Thoracic aorta (tissue), 2 donors: ENCODE measurements at places on chromosomes 4 and X.

- H3K4me1 ChIP-seq, result no peaks in the 10 kb centered on the region
- no peak for DNase-seq
- no peaks in the 10 kb centered on the region for H3K36me3 ChIP-seq
- no peak overlapping the region for H3K4me3 ChIP-seq
Measured at GRCh38 chrX:136121788-136122187, 25.5 kb upstream of the FHL1 start.

DNA sequence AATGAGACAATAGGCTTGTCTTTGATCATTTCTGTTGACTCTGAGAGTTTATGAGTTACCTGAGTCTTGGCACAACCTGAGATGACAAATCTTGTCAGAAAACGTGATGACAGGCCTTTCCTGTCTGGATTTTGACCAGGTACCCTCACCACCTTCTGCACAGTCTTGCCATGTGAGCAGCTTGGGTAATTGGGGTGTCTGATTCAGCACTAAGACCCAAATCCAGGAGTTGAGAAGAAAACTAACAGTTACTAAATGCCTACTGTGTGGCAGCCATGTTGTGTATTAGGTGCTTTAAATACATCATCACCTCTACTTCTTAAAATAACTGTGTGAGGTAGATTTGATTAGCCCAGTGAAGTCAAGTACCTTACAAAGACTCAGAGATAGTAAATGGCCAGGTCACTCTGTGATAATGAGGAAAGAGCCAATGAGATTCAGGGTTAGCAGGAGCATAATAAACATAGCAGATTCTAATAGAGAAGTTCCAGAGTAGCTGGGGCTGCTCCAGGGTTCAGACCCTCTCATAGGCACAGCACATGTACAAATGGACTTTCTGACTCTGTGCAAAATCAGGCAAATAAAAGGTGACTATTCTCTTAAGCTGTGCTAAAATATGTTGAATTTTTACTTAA lies 2.8 kb downstream of the EREG start:
- H3K4me1 ChIP-seq, result peaks cover 15% of the 10 kb centered on the region
- H3K27ac ChIP-seq, result no peak overlapping the region
- no peak overlapping the region for H3K4me3 ChIP-seq
- no peaks in the 10 kb centered on the region for H3K36me3 ChIP-seq
- H3K27me3 ChIP-seq, result no peaks in the 10 kb centered on the region
- no peak for DNase-seq

DNA sequence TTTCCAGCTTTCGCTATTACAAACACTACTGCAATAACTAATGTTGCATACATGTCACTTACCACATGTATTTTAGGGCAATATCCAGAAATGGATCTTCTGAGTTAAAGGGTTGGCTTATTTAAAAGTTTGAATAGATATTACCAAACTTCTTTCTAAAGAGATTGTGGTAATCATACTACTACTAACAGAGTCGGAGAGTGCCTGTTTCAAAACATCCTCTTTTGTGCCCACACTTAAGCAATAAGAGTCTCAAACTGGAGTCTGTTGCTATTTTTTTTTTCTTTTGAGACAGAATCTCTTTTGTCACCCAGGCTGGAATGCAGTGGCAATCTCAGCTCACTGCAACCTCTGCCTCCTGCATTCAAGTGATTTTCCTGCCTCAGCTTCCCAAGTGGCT lies 35.8 kb downstream of the FGFBP1 start:
- H3K36me3 ChIP-seq, result no peaks in the 10 kb centered on the region
- no peaks in the 10 kb centered on the region for H3K27me3 ChIP-seq
- no peak overlapping the region for H3K4me3 ChIP-seq
- H3K4me1 ChIP-seq, result no peaks in the 10 kb centered on the region

- no peaks in the 10 kb centered on the region for H3K36me3 ChIP-seq
- no peak overlapping the region for H3K27ac ChIP-seq
- DNase-seq, result no peak
Measured at GRCh38 chr4:105306158-105306781, 159.6 kb downstream of the TET2 start.

DNA sequence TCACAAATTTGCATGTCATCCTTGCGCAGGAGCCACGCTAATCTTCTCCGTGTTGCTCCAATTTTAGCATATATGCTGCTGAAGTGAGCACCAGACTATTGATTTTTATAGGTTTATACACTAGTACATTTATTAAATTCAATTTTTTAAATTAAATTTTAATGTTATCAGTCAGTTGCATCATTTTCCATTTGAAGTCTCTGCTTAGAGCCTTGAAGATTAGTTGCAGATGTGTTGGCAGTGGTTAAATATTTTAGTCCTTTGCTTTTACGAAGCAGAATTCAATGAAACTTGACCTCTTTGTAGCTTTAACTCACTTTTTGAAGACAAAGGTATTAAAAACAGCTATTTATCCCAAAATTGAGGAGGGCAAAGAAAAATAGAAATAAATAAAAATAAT lies 16.5 kb downstream of the TRAPPC11 start:
- H3K27me3 ChIP-seq, result no peaks in the 10 kb centered on the region
- peaks cover 24% of the 10 kb centered on the region for H3K36me3 ChIP-seq
- H3K4me3 ChIP-seq, result no peak overlapping the region

DNA sequence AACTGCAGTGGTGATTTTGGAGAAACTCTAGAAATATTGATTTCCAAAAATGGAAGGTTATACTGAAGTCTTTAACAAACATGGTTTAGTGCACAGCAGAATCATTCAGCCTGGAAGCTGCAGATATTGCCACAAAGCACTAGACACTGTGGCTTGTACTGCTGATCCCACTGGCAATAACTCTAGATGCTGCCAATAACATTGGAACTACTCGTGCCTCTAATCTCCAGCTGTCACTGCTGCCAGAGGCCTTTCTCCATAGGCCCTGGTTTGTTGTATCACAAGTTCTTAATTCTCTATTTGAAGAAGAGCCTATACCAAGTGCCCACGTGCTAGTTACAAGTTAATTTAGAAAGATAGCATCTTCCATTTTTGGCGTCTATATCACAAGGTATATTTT lies 19.3 kb downstream of the DMP1 start:
- no peaks in the 10 kb centered on the region for H3K36me3 ChIP-seq
- no peaks in the 10 kb centered on the region for H3K27me3 ChIP-seq
- H3K4me3 ChIP-seq, result no peak overlapping the region
- no peak overlapping the region for H3K27ac ChIP-seq

DNA sequence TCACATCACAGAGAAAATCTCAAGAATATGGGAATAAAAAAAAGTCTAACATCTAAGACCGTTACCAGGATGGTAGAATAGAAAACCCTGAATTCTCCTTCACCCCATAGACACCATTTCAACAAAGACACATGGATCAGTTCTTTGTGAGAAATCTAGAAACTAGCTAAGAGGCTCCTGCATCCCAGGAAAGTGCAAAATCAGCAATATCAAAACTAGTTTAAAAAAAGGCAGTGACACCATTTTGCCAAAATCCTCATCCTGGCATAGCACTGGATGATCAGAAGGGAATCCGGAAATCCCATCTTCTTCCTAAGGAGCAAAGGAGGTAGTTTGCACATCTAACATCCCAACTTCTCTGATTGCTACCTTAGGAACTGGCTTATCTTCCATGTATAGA lies 88.9 kb upstream of the MAGEE2 start:
- no peak overlapping the region for H3K4me3 ChIP-seq
- DNase-seq, result no peak
- H3K27me3 ChIP-seq, result no peaks in the 10 kb centered on the region
- no peaks in the 10 kb centered on the region for H3K36me3 ChIP-seq

DNA sequence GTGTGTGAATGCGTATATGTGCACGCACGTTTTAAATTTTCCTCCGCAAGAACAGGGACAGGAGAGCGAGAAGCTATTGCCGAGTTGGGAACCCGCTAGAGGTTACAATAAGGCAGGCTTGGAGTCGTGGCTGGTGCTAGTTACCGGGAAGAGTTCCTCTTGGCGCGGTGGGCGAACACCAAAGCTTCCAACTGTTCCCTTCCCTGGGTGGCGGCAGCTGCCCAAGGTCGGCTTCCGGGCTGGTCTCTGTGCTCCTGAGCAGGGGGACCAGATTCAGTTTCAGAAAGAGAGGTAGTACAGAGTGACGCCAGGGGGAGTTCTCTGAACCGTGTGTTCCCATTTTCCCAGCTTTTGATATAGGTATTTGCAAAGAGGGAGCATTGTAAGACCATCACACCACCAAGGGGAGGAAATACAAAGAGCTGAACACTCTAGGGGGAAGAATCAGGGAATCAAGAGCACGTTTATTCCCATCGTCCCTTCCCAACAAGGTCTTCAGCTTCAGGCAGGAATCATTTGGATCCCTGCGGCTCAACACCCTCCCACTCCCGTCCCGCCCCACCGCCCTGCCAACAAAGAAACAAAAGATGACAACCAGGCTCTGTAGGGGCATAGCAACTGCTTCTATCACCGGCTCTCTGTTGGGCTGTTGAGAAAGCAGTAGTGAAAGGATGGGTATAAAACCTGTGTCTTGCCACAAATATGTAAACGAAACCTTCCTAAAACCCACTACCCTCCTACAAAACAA lies 113.6 kb upstream of the TEX13C start:
- no peaks in the 10 kb centered on the region for H3K36me3 ChIP-seq
- H3K4me1 ChIP-seq, result no peaks in the 10 kb centered on the region
- no peak for DNase-seq
- peak overlapping the region; percentile 49 for H3K27ac ChIP-seq
- H3K27me3 ChIP-seq, result no peaks in the 10 kb centered on the region

DNA sequence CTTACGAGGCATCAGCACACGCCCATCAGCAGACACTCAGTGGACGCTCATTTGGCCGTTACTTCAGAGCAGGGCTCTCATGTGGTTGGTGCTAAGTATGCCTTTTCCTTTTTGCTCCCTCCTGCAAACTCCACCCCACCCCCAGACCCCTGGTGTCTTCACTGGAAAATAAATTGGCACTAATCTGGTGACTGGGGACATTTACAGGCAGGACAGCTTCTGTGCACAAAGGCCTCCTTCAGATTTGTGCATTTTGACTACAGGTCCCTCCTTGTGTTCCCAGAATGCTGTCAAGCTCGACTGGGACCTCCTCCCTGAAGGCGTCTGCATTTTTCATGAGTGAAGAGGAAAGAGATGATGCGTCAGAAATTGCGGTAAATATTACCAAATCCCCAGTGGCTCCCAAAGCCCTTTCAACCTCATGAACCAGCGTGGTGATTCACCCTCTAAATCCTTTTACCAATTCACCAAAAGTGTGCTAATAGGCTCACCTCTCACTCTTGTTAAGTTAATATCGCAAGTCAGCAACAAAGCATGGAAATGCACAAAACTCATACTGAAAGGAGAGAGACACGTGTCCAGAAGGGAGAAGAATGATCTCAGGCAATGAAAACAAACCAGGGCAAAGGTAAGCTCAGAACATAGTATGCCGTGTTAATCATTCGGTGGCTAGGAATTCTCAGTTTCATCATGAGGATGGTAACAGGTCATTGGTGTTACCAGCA lies 119.0 kb downstream of the NKX6-1 start:
- no peaks in the 10 kb centered on the region for H3K36me3 ChIP-seq
- H3K4me3 ChIP-seq, result no peak overlapping the region
- no peak for DNase-seq
- H3K27me3 ChIP-seq, result no peaks in the 10 kb centered on the region
- no peaks in the 10 kb centered on the region for H3K4me1 ChIP-seq

GRCh38 chrX:130378024-130378669 lies 7.3 kb downstream of the GPR119 start:
- H3K36me3 ChIP-seq, result no peaks in the 10 kb centered on the region
- no peaks in the 10 kb centered on the region for H3K4me1 ChIP-seq
- no peak for DNase-seq
- H3K27me3 ChIP-seq, result no peaks in the 10 kb centered on the region

DNA sequence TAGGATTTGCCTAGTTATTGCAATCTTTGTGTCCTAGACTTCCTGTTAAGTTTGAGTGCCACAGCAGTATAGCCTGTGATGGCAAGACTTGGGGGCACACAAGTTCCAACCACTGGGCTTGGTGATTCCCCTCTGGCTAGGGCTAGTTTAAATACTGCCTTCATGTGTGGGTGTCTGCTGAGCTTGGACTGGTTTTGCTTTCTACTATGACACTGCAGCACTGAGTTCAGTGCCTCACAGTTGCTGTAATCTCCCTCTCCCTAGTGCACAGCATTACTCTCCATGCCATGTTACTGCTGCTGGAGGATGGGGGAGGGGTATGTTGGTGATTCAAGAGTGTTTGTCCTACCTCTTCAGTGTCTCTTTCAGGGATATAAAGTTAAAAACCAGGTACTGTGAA lies 379.6 kb downstream of the IL15 start:
- H3K27me3 ChIP-seq, result no peaks in the 10 kb centered on the region
- no peaks in the 10 kb centered on the region for H3K36me3 ChIP-seq
- no peak overlapping the region for H3K27ac ChIP-seq
- no peaks in the 10 kb centered on the region for H3K4me1 ChIP-seq
- DNase-seq, result no peak
- H3K4me3 ChIP-seq, result no peak overlapping the region

- no peak for DNase-seq
- H3K27me3 ChIP-seq, result no peaks in the 10 kb centered on the region
- H3K27ac ChIP-seq, result no peak overlapping the region
- no peak overlapping the region for H3K4me3 ChIP-seq
Measured at GRCh38 chr4:153905231-153905630, 116.3 kb upstream of the SFRP2 start.

- H3K27me3 ChIP-seq, result no peaks in the 10 kb centered on the region
- no peak for DNase-seq
- H3K4me3 ChIP-seq, result no peak overlapping the region
- no peaks in the 10 kb centered on the region for H3K36me3 ChIP-seq
Measured at GRCh38 chrX:134693644-134694043, 35.4 kb upstream of the PLAC1 start.

GRCh38 chrX:47687263-47687662 lies 28.3 kb upstream of the UXT start:
- H3K4me3 ChIP-seq, result no peak overlapping the region
- DNase-seq, result no peak
- no peaks in the 10 kb centered on the region for H3K4me1 ChIP-seq
- no peaks in the 10 kb centered on the region for H3K27me3 ChIP-seq
- H3K36me3 ChIP-seq, result no peaks in the 10 kb centered on the region
- H3K27ac ChIP-seq, result no peak overlapping the region

DNA sequence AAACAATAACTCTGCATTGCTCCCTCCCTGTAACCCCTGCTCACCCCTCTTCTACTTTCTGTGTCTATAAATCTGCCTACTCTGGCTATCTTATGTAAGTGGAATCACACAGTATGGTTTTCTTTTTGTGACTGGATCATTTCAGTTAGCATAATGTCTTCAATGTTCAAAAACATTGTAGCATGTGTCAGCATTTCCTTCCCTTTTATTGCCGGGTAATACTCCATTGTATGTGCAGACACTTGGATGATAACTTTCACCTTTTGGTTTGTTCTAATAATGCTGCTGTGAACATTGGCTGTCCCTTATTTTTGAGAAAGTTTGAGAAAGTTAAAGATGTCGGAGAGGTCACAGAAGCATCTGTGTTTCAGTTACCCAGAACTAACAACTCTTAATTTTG lies 60.6 kb upstream of the TLR2 start:
- H3K27me3 ChIP-seq, result no peaks in the 10 kb centered on the region
- peaks cover 25% of the 10 kb centered on the region for H3K36me3 ChIP-seq
- no peak overlapping the region for H3K27ac ChIP-seq
- peaks cover 8% of the 10 kb centered on the region for H3K4me1 ChIP-seq
- DNase-seq, result no peak

- H3K4me3 ChIP-seq, result no peak overlapping the region
- no peak overlapping the region for H3K27ac ChIP-seq
- no peaks in the 10 kb centered on the region for H3K27me3 ChIP-seq
- no peaks in the 10 kb centered on the region for H3K36me3 ChIP-seq
Measured at GRCh38 chrX:9988762-9989161, 21.6 kb downstream of the CLDN34 start.

GRCh38 chrX:124476562-124476961 lies 130.2 kb downstream of the SH2D1A start:
- H3K36me3 ChIP-seq, result no peaks in the 10 kb centered on the region
- no peak for DNase-seq
- H3K4me1 ChIP-seq, result no peaks in the 10 kb centered on the region
- H3K27ac ChIP-seq, result no peak overlapping the region
- no peaks in the 10 kb centered on the region for H3K27me3 ChIP-seq
- no peak overlapping the region for H3K4me3 ChIP-seq
